ENCODE measurements at places on chromosomes 4 and X.

GRCh38 chrX:12770440-12770839, 20.8 kb upstream of the PRPS2 start:
- DNase-seq: no peak

GRCh38 chrX:16160729-16161128, 6.6 kb upstream of the MAGEB17 start:
- no peak for DNase-seq

- DNase-seq: no peak
These were observed 93.9 kb downstream of the CEP44 start for GRCh38 chr4:174377613-174378012.

DNA sequence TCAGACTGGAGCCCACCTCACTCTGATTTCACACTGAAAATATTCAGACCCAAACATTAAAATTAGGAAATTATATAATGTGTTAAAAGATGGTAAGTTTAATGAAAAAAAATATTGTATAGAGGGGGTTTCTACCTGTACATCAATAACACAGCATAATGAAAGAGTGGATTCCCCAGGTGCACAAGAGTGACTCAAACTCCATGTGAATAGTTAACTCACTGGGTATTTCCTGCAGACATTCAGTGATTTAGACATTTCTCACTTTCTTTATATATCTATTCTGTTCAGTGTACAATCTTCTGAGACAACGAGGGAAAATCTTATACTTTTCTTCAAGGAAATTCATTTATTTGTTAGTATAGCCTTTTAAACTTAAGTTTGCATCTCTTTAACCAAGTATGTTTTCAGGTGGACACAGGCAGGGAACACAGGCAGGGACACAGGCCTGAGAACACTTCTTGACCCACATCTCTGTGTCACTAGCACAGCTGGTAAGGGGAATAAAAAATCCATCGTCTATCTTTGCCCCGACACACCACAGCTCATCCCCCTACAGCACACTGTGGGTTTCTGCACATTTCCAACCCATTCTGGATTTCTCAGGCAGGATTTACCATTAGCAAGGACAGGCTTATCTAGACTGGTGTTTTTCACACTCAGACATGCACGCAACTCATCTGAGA, 525.5 kb upstream of the BOD1L1 start:
- no peak for DNase-seq

DNA sequence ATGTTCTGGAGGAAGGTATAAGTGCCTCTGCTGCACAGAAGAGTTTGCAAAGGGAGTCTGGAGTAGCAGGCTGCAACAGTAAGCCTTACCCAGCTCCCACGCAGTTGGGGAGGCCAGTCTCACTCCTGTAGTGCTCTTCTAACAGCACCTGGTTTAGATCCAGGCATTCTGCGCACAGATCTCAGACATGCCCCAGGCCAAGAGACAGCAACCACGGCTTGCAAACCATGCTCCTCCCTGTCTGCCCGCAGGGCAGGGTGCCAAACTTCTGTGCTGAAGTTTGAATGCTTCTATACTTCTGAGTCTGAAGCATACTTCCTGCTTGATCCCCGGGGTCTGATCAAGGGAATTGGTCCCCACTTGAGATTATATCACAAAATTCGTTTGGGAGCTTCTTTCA, 106.3 kb downstream of the LINC00632 start:
- DNase-seq: no peak

GRCh38 chrX:25534091-25534490, 518.3 kb upstream of the ARX start:
- DNase-seq: no peak

DNA sequence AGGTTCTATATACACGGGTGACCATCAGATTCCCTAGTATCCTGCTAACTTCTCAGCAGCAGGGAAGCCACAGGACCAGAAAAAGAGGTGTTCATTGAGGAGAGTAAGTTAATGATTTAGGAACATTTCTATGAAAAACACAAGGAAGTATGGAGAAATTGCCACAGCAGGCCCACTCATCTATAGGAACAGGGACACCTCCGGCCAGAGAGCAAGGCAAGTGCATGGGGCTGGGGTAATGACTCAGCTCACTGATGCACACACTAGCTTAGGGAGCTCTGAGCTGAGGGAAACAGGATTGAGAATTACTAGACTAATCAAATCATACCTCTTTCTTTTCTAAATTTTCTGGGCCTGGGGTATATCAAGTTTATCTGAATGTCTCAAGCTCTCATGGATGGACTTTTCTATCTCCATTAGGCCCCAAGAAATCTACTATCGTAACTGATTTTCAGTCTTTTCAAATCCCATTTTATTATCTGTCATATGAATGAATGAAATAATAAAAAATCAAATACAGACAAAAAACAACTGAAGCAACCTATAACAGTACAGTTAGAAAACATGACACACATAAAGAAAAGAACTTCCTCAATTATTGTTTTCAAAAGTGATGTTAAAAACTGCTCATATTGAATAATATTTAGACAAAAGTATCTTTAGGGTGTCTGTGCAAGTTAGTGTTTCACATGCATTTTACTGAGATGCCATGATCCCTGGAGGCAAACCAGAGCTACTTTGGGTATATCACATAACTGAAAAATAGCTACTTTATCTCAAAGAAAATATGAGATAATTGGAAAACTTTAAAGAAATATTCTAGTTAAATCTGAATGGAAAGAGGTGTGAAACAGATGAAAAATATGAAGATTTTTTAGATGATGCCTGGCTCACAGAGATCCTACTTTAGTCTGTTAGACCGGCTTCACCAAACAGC, 89.8 kb downstream of the FBXO8 start:
- DNase-seq: no peak

DNA sequence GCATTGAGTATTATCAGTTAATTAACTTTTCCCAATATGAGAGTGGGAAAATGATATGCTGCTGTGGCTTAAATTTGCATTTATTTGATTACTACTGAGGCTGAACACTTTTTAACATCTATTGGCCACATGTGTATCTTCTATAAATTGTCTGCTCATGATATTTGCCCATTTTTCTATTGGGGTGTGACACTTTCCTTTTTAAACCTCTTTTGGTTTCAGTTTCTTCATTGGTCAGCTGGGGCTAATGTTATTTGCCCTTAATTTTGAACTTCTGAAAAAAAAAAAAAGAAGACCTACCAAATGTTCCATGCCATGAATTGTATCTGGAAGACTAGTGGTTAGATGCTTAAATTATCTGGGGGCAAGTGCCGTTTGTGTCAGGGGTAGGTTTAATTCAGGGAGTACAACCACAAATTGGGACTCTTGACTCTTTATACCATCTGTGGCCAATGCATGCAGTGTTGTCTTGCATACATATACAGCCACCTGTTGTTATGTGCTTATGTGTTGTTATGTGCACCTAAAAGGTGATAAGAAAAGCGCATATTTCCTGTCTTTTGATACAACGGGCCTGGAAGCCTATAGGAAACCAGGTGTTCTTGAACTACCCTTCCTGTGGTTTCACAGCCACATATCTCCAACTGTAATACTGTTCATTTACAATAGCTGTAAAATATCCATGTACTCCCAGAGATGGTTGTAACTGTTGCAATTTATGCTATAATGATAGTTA, 49.0 kb downstream of the SH2D1A start:
- DNase-seq: no peak

DNA sequence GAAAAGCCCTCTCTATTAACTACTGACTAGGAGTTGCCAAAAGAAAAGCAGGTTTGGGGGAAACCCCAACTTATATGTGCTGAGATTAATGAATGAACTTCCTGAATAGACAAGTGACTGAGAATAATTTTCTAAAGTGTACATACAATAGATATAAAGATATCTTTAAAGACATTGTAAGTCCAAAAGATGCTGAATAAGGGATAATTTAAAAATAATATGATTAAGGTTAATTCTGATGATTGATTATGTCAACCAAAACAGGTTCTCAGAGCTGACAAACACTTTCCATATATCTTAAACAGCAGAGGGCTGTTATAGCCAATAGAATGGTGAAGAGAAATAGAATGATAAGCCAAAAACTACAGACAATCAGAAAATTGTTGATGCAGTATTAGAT, 28.6 kb downstream of the AGA start:
- DNase-seq: no peak

GRCh38 chrX:119676949-119677653, 15.9 kb downstream of the SEPTIN6 start:
- DNase-seq: no peak
